Activated T-helper 17 cell treated with anti-CD3 and anti-CD28 coated beads, Interleukin-2, amount 50 U/mL, for 72 hours (primary cell): ENCODE measurements at places on chromosomes 5 and 9. TPM values are rescaled to one million over a fixed set of nuclear protein-coding genes. Genes with fewer than 3 reads are reported as not detected.

Gene PCDHGA11
- total RNA-seq, result 0.09 TPM

- no peak overlapping the region for H3K4me3 ChIP-seq
- ATAC-seq, result no peak
- no peaks in the 10 kb centered on the region for H3K36me3 ChIP-seq
- H3K27me3 ChIP-seq, result no peaks in the 10 kb centered on the region
- H3K4me1 ChIP-seq, result no peaks in the 10 kb centered on the region
Observed at GRCh38 chr5:137656558-137656957, 79.3 kb downstream of the KLHL3 start.

DNA sequence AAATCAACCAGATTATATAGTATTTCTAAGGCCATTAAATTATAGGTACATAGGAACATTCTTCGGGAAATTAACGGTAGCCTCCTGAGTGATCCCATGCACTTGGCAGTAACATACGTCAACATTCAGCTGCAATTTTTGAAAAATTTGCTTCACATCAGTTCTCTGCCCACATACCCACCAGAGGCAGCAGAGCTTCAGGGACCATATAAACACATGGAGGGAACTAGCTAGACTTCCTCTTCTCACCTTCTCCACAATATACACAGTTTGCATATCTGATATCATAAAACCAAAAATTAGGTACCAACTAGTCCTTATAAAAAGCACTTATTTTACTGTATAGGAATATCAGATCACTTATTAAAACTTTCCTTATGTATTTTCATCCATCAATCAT lies 4.8 kb downstream of the PSIP1 start:
- H3K4me1 ChIP-seq, result peaks cover 30% of the 10 kb centered on the region
- H3K27me3 ChIP-seq, result no peaks in the 10 kb centered on the region
- H3K27ac ChIP-seq, result no peak overlapping the region
- peaks cover 93% of the 10 kb centered on the region for H3K36me3 ChIP-seq
- no peak for ATAC-seq

DNA sequence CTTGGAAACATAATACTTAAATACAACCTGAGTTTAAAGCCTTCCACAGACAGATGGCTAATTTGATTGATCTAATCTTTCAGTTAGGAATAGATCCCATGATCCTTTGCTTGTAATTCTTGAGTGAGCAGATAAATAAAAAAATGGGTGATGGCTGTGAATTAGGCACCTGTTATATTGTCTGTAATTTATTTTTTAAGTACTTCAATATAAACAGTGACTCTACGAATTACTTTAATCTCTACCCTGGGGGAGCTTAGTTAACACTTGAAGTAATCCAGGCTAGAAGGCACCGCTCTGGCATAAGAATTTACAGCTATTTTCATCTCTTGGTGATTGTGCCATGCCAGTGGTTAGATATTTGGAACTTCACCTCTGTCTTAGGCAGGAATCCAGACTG lies 9.0 kb downstream of the EGFLAM start:
- no peaks in the 10 kb centered on the region for H3K4me1 ChIP-seq
- H3K27me3 ChIP-seq, result peaks cover 28% of the 10 kb centered on the region
- H3K36me3 ChIP-seq, result no peaks in the 10 kb centered on the region
- H3K27ac ChIP-seq, result no peak overlapping the region

Gene PCDH1
- 0.64 TPM for total RNA-seq
